ENCODE measurements at places on chromosomes 2 and 18.
A peak's percentile ranks its signal among the peaks of the same experiment; 100 is the strongest.

DNA sequence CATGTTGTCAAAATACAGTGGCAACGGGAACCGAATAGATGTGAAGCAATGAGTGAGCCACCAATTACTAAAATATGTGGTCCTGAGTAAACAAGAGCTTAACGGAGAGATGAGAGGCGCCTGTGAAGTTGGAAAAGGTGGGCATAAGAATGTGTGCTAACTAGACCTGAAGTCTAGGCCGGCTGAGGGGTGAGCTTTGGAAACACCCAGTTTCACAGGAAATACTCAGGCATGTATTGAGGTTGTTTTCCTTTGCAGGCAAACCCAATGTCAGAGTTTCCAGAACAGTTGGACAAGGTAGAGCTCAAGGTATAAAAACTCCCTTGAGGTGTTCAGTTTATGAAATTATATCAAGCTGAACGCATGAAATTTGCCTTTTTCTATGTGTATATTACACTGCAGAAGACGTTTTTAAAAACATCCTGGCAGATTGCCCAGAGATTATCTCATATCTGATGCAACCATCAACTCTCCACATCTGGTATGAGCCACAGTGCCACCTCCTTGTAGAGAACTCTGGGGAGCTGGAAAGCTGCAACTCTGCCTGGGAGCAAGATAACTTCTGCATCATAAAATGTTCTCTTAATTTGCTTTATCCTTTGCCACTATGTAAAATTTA lies 3.9 kb upstream of the WDSUB1 start:
- DNase-seq = no peak

DNA sequence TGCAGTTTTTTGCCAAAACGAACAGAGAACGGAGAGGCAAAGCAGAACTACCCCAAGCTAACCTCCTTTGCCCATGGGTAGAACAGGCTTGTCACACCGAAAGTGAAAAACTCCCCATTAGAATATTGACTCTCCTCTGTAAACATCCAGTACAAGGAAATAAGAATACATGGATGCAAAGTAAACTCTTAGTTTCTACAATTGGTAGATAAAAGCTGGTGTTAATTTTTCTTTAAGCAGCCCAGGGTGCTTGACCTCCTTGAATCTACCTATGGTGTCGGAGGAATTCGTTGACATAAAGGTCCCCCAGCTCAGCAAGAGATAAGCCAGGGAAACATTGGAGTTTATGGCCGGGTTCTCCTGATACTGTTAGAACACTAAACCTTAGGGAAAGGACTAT lies 48.4 kb upstream of the DSG1 start:
- DNase-seq = no peak

DNA sequence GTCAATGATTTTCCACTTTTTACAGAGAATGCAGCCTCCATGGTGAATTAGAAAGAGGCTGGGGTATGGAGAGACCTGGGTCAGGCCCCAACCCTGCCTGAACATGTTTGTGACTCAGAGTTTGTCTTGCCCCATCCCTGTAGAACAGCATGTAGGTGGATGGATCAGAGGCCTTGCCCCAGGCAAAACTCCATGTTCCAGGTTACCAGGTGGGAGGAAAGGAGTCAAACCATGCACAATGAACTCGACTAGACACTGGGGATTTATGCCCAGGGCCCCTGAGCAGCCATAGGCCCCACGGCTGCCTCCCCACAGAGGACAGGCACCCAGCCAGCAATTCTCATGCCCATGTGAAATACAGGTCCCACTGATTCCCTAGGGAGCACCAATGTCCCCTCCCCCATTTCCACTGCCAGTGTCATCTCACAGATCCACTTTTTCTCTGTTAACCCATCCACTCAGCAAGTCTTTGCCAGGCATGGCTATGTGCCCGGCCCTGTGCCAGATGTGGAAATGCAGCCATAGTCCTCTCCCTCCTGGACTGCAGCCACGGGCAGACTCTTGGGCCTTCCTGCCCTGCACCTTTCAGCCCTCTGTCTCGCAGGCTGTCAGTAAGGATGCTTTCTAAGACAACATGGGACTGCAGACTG lies 737.8 kb upstream of the HS6ST1 start:
- no peak for DNase-seq

DNA sequence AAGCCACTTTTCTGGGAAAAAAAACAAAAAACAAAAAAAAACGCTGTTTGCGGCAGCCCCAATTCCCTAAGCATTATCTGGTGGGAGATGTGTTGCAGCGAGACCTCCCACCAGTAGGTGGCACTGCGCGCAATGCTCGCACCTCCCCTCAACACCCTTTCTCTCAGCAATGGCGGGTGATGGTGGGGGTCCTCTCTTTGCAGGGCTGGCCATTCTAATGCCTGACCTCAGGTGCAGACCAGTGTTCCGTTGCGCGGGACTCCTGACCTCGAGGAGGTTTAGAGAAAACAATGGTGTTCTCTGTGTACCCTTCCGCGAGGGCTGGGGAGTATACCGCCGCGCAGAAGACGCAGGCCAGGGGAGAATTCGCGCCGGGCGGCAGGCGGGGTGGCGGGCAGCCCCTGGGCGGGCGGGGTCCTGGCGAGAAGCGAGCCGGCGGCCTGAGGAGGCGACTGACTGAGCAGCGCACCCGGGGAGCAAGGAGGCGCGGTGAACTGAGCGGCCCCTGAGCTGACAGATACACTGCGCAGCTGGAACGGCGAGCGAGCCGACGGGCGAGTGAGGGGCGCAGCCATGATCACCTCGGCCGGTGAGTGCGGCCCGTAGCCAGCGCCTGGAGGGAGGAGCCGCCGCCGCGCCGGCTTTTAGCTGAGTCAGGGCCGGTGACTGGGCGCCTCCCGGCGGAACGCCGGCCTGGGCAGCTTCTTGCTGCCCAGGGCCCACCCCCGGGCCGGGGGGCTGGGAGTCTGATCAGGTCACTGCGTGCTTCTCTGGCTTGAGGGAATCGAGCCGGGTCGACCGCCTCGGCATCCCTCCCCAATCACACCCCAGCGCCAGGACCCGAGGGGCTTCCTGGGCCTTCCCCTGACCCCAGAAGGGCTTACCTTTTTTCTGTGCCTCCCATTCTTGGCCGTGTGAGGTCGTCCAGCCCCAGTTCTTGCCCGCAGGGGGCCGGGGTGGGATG lies at the start of gene PSMD1:
PSMD1 (plus strand) TSS at position 415 of the 964 bp plus-strand sequence; CDS start at position 574, 159 bp downstream.
- DNase-seq = peak; percentile 84

DNA sequence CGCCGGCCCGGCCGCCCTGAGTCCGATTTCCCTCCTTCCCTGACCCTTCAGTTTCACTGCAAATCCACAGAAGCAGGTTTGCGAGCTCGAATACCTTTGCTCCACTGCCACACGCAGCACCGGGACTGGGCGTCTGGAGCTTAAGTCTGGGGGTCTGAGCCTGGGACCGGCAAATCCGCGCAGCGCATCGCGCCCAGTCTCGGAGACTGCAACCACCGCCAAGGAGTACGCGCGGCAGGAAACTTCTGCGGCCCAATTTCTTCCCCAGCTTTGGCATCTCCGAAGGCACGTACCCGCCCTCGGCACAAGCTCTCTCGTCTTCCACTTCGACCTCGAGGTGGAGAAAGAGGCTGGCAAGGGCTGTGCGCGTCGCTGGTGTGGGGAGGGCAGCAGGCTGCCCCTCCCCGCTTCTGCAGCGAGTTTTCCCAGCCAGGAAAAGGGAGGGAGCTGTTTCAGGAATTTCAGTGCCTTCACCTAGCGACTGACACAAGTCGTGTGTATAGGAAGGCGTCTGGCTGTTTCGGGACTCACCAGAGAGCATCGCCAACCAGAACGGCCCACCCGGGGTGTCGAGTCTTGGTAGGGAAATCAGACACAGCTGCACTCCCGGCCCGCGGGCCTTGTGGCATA lies 4.6 kb downstream of the SIX2 start:
- no peak for DNase-seq

DNA sequence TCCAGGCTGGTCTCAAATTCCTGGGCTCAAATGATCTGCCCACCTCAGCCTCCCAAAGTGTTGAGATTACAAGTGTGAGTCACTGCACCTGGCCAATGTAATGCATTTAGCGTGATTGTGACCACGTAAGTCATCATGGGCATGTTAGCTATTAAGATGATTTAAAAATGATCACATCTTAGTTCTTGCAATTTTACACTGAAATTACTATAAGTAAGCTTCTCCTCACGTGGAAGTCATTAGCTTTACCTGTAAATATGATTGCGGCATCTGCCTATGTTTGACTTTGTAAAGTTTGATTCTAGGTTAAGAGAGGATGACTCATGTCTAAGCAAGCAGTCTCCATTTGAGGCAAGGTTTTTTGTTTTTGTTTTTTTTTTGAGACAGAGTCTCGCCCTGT lies 85.5 kb downstream of the PMAIP1 start:
- DNase-seq = no peak

DNA sequence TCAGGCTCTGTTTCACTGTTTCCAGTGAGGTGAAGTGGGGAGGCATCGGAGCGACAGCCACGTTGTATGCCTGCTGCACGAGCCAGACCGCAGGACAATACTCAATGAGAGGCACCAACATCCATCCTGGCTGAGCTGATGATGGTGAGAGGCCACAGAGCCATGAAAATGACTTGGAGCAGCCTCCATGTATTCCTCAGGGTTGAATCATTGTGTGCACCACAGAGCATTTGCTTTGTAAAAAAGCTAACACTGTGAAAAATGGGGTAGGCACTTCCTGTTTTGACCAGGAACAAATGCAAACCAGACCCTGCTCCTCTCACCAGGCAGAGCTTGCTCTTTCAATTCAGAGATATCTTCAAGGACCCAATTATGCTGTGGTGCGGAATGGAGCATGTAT lies 87.2 kb downstream of the LPIN1 start:
- DNase-seq = no peak
